Tibial nerve (tissue), 4 donors: ENCODE measurements at places on chromosomes 12 and 14. TPM values are rescaled to one million over a fixed set of nuclear protein-coding genes. Genes with fewer than 3 reads are reported as not detected.

DNA sequence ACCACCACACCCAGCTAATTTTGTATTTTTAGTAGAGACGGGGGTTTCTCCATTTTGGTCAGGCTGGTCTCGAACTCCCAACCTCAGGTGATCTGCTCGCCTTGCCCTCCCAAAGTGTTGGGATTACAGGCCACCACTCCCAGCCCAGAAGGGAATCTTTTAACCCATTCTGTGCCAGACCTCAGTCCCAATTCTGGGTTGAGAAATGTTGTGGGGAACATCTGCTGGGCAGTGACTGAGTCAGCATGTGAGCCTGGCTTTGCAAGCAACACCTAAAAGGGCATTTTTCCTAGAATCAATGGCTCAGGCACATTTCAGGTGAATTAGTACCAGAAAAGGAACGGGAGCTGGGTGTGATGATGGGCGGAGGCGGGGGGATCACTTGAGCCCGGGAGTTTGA, 7.6 kb upstream of the SPATS2 start:
- DNase-seq = no peak

DNA sequence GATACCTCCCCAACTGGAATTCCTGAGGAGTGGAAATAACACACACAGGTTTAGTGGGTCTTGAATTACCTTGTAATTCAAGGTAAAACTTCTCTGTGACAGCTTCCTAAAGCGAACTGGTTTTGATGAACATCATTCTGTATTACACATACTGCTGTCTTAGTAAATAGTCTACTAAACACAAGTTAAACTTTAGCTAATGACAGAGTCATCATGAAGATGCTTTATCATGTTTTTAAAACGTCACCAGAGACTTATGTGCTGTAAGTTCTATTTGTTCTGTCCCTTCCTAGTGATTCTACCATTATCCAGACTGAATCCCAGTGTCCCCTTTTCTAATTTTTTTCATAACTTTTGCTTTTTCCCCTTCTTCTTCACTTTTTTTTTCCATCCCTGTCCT, 11.6 kb upstream of the GXYLT1 start:
- no peak for DNase-seq

- DNase-seq = no peak
Observed at GRCh38 chr12:1044199-1044598, 53.2 kb downstream of the ERC1 start.

DNA sequence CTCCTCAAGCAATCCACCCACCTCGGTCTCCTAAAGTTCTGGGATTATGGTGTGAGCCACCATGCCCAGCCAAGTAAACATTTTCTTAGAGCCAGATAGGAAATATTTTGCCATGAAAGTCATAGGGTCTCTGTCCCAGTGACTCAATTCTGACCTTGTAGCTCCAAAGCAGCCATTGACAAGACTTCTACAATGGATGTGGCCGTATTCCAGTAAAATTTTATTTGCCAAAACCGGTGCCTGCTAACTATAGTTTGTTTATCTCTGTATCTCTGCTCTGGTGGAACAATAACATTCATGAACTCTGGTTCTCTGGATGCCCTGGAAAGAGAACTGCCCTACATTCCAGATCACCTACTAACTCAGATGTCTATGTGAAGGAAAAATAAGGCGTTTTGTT, 54.6 kb upstream of the USP44 start:
- DNase-seq = no peak

GRCh38 chr14:61152851-61153364, 128.2 kb downstream of the TMEM30B start:
- DNase-seq = no peak

GRCh38 chr12:126397071-126397581, 1331.9 kb downstream of the AACS start:
- no peak for DNase-seq

- no peak for DNase-seq
Observed at GRCh38 chr12:68374307-68374982, 42.3 kb upstream of the MDM1 start.

DNA sequence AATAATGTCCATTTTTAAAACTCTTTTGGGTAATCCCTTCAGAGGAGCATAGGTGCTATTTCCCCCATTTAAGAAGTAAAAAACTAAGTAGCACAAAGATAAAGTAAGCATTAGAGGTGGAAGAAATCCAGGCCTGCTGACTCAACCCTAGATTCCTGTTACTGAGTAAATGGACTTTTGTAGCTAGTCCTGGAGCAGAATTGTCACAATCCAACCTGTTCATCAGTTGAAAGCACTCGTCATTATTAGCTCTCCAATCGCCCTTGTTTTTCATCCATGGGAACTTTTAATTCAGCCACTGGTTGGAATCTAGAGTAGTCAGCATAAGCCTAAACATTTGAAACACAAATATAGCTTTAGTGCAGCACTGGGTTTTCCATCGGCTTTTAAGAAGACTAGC, 139.5 kb upstream of the AMIGO2 start:
- no peak for DNase-seq

- DNase-seq = no peak
Observed at GRCh38 chr12:119546340-119546739, 47.2 kb upstream of the TMEM233 start.

GRCh38 chr12:46183112-46183511, 85.7 kb downstream of the SLC38A1 start:
- no peak for DNase-seq

DNA sequence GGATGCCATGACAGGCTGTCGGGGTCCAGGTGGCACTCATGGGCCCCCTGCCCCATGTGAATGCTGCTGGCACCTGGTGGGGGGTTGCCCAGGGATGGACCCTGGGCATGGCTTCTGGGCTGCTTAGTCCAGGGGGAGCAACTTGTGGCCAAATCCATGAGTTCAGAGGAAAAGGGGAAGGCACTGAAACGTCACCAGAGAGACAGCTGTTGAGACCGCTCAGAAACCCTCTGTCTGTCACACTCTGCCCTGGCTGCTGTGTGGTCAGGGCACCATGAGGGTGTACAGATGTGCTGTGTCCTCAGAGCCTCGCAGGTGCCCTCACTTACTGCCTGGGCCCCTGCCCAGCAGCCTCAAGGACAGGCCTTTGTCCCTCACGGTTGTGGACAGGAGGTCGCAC, 9.4 kb downstream of the CLBA1 start:
- DNase-seq = no peak

DNA sequence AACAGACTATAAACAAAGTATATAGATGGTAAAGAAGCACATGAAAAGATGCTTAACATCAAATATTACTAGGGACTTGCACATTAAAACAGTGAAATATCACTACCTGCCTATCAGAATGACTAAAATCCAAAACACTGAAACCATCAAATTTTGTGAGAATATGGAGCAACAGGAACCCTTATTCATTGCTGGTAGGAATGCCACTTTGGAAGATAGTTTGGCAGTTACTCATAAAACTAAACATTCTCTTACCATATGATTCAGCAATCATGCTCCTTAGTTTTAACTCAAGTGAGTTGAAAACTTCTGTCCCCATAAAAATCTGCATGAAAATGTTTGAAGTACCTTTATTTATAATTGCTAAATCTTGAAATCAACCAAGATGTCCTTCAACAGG, 297.6 kb downstream of the DAD1 start:
- DNase-seq = no peak

GRCh38 chr12:77940011-77940423, 109.3 kb downstream of the NAV3 start:
- DNase-seq = no peak

GRCh38 chr14:83356080-83356479, 1822.4 kb upstream of the SEL1L start:
- DNase-seq = no peak

- DNase-seq = no peak
Observed at GRCh38 chr12:64650762-64651161, 40.5 kb downstream of the RASSF3 start.

Gene PLD4
- total RNA-seq = 2.4 TPM

Gene TAMALIN
- 34.8 TPM for total RNA-seq

Gene SSTR1
- total RNA-seq = 1.8 TPM

Gene KRT85
- total RNA-seq = not detected

Gene CLEC2A
- total RNA-seq = not detected

Gene LGR5
- 10.9 TPM for total RNA-seq

Gene DAO
- total RNA-seq = not detected

Gene TAS2R46
- 12.6 TPM for total RNA-seq

Gene MNAT1
- total RNA-seq = 32.4 TPM

Gene DNAAF2
- 7.8 TPM for total RNA-seq
